Activated naive CD4-positive, alpha-beta T cell treated with anti-CD3 and anti-CD28 coated beads for 36 hours (primary cell): ENCODE measurements at places on chromosomes 11 and 22.

DNA sequence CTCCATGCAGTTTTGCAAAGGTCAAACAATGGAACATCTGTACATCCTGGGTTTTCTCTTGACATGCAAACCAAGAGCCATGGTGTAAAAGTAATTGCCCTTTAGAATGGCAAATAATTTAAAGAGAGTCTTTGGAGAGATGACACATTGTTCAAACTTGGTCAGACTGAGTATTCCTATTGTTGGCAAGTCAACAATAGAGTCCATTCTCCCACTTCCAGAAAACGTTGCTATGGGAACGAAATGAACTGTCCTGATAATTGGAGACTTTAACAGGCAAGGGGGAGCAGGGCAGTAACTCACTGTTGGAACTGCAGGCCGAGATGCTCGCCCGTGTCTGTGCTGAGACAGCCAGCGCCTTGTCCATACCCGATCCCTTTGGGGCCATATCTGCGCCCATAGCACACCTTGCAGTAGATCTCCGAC lies 13.9 kb downstream of the CSRP3 start:
- no peaks in the 10 kb centered on the region for H3K36me3 ChIP-seq
- no peaks in the 10 kb centered on the region for H3K4me1 ChIP-seq
- DNase-seq, result no peak
- no peak overlapping the region for H3K4me3 ChIP-seq
- no peak overlapping the region for H3K27ac ChIP-seq
- H3K27me3 ChIP-seq, result no peaks in the 10 kb centered on the region

- no peak overlapping the region for H3K27ac ChIP-seq
- H3K4me1 ChIP-seq, result no peaks in the 10 kb centered on the region
- no peaks in the 10 kb centered on the region for H3K27me3 ChIP-seq
- no peak overlapping the region for H3K4me3 ChIP-seq
Measured at GRCh38 chr11:42161886-42162285, 702.4 kb upstream of the LRRC4C start.

- DNase-seq, result no peak
- peaks cover 53% of the 10 kb centered on the region for H3K27me3 ChIP-seq
Measured at GRCh38 chr11:71252770-71253730, 673 bp upstream of the SHANK2 start.

- H3K36me3 ChIP-seq, result no peaks in the 10 kb centered on the region
- DNase-seq, result no peak
- H3K27me3 ChIP-seq, result no peaks in the 10 kb centered on the region
Measured at GRCh38 chr11:13899603-13900002, 62.9 kb upstream of the SPON1 start.

DNA sequence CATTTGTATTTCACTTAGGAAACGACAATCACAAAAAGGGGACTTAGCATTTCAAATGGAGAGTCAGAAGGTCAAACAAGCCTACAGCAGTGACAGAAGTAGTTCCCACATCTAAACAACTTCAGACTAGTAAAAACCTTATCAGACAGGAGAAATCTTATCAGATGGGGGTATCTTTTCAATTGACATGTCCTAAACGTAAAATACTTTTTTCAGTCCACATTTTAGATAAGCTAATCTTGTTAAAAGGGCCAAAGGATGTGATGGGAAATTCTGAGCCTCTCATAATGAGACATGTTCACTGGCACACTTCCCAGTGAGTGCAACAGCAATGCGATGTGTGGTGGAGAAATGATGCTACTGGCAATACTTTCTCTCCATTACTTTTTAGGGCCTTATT lies 2.4 kb downstream of the MAPK1 start:
- H3K36me3 ChIP-seq, result peaks cover 10% of the 10 kb centered on the region
- no peak overlapping the region for H3K4me3 ChIP-seq
- H3K27ac ChIP-seq, result no peak overlapping the region
- H3K27me3 ChIP-seq, result no peaks in the 10 kb centered on the region
- peaks cover 65% of the 10 kb centered on the region for H3K4me1 ChIP-seq
- peak; percentile 71 for DNase-seq

DNA sequence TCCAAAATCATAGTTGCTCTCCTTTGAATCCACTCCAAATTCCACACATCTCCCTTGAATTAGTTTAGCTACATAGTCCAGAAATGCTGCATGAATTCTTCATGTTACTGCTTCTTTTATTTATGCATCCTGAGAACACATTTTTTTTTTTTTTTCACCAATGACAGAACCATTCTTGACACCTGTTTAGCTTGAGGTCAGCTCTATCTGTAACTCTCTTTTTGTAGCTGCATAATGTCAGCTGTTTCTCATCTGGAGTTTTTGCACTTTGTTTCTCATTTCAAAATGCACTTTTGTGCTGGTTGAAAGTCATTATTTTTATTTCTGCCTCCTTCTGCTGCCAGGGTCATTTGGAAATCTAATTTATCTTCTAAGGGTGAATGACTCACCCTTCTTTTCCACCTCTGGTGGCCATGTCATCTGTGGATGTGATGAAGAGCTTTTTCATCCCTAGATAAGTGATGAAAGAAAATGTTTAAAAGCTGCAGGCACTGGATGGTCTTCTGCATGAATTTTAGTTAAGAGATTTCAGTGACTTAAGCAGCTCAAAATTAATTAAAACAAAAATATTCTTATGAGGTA lies 93.7 kb downstream of the JRKL start:
- no peaks in the 10 kb centered on the region for H3K36me3 ChIP-seq
- H3K4me1 ChIP-seq, result no peaks in the 10 kb centered on the region
- DNase-seq, result no peak
- H3K27me3 ChIP-seq, result peaks cover 9% of the 10 kb centered on the region
- H3K27ac ChIP-seq, result no peak overlapping the region

- peak; percentile 57 for DNase-seq
- H3K27me3 ChIP-seq, result no peaks in the 10 kb centered on the region
- H3K4me3 ChIP-seq, result no peak overlapping the region
- H3K27ac ChIP-seq, result no peak overlapping the region
Measured at GRCh38 chr22:26461188-26461810, 22.3 kb downstream of the HPS4 start.

- H3K4me3 ChIP-seq, result no peak overlapping the region
- no peak for DNase-seq
- H3K27me3 ChIP-seq, result peaks cover 23% of the 10 kb centered on the region
- H3K27ac ChIP-seq, result no peak overlapping the region
- H3K36me3 ChIP-seq, result no peaks in the 10 kb centered on the region
- no peaks in the 10 kb centered on the region for H3K4me1 ChIP-seq
Measured at GRCh38 chr11:67033661-67034166, 10.8 kb downstream of the SYT12 start.

- DNase-seq, result no peak
- no peak overlapping the region for H3K27ac ChIP-seq
- H3K27me3 ChIP-seq, result no peaks in the 10 kb centered on the region
Measured at GRCh38 chr11:102528618-102529017, 1.9 kb downstream of the MMP7 start.

DNA sequence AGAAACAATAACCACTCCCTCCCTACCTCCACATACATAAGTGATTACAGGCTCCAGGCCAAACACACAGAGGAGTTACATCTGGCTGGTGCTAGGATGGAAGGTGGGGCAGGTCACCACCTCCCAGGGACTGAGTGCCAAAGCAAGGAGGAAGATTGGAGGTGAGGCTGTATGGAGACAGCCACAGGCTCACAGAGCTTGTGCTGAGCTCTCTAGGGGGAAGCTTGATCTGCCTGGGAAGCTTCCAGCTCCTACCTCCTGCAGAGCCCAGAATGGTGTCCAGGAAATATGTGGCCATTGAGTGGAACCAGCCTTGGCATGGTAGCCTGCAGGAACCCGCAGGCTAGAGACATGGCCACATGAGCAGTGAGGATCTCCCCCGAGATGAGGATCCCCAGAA lies 3.6 kb upstream of the MED15 start:
- peaks cover 8% of the 10 kb centered on the region for H3K4me1 ChIP-seq
- no peaks in the 10 kb centered on the region for H3K27me3 ChIP-seq
- peaks cover 9% of the 10 kb centered on the region for H3K36me3 ChIP-seq
- no peak overlapping the region for H3K4me3 ChIP-seq
- no peak for DNase-seq
- no peak overlapping the region for H3K27ac ChIP-seq

GRCh38 chr11:79045018-79045799 lies 395.6 kb downstream of the TENM4 start:
- no peaks in the 10 kb centered on the region for H3K4me1 ChIP-seq
- H3K36me3 ChIP-seq, result no peaks in the 10 kb centered on the region
- H3K27ac ChIP-seq, result no peak overlapping the region
- H3K4me3 ChIP-seq, result no peak overlapping the region
- no peak for DNase-seq

DNA sequence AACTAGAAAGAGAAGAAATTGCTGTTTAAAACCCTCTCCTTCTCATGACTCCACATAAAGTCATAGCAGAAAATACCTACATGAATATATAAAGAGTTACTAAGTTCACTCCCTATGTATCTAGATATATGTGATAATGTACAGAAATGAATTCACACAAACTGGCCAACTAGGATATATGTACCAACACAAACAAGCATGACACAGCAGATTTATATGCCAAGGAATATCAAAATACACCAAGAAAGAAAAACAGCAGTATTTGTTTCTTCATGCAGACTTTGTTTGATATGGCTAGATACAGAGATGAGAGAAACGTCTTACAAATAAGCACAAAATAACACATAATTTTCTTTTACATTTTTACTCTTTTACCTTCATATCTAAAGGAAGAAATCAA lies 1.8 kb downstream of the OR51G1 start:
- no peak for DNase-seq
- no peak overlapping the region for H3K4me3 ChIP-seq
- no peak overlapping the region for H3K27ac ChIP-seq
- no peaks in the 10 kb centered on the region for H3K36me3 ChIP-seq
- H3K4me1 ChIP-seq, result no peaks in the 10 kb centered on the region
